ENCODE measurements at places on chromosomes 16 and 17.

- DNase-seq = no peak
Measured at GRCh38 chr17:77837917-77838316, 120.6 kb upstream of the TNRC6C start.

GRCh38 chr16:1884889-1885288 is 12.9 kb upstream of the MEIOB start:
- no peak for DNase-seq

- DNase-seq = no peak
Measured at GRCh38 chr17:21089933-21090901, 36.5 kb upstream of the DHRS7B start.

GRCh38 chr17:74176546-74177001 is 26.9 kb upstream of the RPL38 start:
- DNase-seq = no peak

DNA sequence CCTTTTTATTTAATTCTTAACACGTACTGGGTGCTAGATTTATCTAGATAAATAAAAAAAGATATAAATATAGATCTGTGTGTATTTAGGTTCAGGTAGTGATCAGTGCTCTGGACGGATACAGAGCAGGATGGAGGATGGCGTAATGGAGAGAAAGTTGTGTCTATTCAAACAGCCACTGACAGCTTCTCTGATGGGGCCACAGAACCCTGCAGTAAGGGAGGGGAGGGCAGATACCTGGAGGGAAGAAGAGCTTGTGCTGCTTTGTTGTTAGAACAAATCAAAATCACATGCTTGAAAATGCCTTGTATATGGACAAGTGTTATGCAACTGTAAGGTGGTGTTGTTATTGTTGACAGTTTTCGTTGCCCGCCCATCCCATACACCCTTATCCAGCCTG is 170.2 kb downstream of the UTP18 start:
- DNase-seq = no peak

DNA sequence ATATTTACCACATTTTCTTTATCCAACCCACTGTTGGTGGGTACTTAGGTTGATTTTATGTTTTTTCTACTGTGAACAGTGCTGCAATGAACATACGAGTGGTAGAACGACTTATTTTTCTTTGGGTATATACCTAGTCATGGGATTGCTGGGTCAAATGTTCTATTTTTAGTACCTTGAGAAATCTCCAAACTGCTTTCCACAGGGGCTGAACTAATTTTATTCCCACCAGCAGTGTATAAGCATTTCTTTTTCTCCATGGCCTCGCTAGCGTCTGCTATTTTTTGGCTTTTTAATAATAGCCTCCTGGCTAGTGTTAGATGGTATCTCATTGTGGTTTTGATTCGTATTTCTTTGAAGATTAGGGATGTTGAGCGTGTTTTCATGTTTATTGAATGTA is 202.3 kb downstream of the LGALS9B start:
- no peak for DNase-seq
